Activated T-helper 1 cell treated with anti-CD3 and anti-CD28 coated beads, Interleukin-12 subunit alpha, Interleukin-12 subunit beta, Interleukin-2, Interleukin-4 antibody, amounts not matched to agents 30 ng/mL and 10 ng/mL and 1 ng/mL, durations not matched to agents 14 hours and 24 hours and 36 hours (primary cell): ENCODE measurements at places on chromosomes 2 and 18.

GRCh38 chr2:128536925-128537620 lies 218.4 kb upstream of the HS6ST1 start:
- H3K4me1 ChIP-seq, result peaks cover 24% of the 10 kb centered on the region
- H3K27me3 ChIP-seq, result peaks cover 22% of the 10 kb centered on the region
- no peaks in the 10 kb centered on the region for H3K36me3 ChIP-seq
- no peak for DNase-seq

DNA sequence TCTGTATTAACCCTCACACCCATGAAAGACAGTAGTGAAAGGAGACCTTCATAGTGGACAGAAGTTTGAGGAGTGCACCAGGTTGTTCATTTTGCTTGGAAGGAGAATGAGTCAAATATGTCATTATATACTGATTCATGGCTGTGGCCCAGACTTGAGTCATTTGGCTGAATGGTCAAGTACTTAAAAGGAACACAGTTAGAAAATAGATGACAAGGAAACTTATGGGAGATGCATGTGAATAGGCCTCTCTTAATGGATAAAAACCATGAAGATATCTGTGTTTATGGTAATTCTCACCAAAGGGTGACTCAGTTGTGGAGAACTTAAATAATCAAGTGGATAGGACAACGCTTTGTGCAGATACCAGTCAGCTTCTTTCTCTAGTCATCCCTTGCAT lies 524.7 kb upstream of the CNTNAP5 start:
- no peak overlapping the region for H3K27ac ChIP-seq
- no peaks in the 10 kb centered on the region for H3K36me3 ChIP-seq
- no peak for DNase-seq
- no peaks in the 10 kb centered on the region for H3K4me1 ChIP-seq
- H3K27me3 ChIP-seq, result no peaks in the 10 kb centered on the region

- H3K27ac ChIP-seq, result no peak overlapping the region
- H3K4me3 ChIP-seq, result no peak overlapping the region
- H3K4me1 ChIP-seq, result no peaks in the 10 kb centered on the region
- no peaks in the 10 kb centered on the region for H3K27me3 ChIP-seq
- no peaks in the 10 kb centered on the region for H3K36me3 ChIP-seq
- no peak for DNase-seq
Measured at GRCh38 chr18:38198956-38199355, 633.4 kb upstream of the CELF4 start.

DNA sequence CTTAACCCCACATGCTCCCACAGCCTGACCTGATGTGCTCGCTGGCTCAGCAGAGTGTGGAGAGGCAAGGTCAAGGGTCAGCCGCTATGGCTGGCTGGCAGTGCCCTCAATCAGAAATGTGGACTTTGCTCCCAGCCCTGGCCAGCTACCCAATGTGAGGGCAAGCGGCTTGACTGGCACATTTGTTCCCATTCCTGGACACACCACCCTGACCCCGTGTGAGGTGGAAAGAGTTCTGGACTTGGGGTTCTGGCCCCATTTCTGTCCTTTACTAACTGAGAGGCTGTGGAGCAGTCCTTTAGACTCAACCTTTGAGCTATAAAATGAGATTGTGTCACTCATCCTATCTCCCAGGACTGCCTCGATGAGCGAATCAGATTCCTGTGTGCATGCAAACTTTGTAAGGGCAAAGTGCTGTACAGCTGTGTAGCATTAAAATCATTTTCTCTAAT lies 9.1 kb downstream of the THNSL2 start:
- peaks cover 10% of the 10 kb centered on the region for H3K4me1 ChIP-seq
- H3K27ac ChIP-seq, result no peak overlapping the region
- H3K27me3 ChIP-seq, result peaks cover 22% of the 10 kb centered on the region
- no peak overlapping the region for H3K4me3 ChIP-seq
- no peaks in the 10 kb centered on the region for H3K36me3 ChIP-seq

DNA sequence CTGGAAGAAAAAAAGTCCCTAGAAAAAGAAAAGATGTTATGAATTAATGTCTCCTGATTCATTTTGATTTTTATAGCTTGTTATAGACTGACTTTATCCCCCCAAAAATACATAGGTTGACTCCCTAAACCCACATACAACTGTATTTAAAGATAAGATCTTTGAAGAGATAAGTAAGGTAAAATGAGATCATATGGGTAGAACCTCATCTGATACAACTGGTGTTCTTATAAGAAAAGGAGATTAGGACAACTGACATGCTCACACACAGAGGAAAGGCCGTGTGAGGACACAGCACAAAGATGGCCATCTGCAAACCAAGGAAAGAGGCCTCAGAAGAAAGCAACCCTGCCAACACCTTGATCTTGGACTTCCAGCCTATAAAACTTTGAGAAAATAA lies 117.5 kb downstream of the CD226 start:
- no peaks in the 10 kb centered on the region for H3K4me1 ChIP-seq
- no peak overlapping the region for H3K27ac ChIP-seq
- no peak overlapping the region for H3K4me3 ChIP-seq
- H3K36me3 ChIP-seq, result peaks cover 17% of the 10 kb centered on the region
- H3K27me3 ChIP-seq, result no peaks in the 10 kb centered on the region

DNA sequence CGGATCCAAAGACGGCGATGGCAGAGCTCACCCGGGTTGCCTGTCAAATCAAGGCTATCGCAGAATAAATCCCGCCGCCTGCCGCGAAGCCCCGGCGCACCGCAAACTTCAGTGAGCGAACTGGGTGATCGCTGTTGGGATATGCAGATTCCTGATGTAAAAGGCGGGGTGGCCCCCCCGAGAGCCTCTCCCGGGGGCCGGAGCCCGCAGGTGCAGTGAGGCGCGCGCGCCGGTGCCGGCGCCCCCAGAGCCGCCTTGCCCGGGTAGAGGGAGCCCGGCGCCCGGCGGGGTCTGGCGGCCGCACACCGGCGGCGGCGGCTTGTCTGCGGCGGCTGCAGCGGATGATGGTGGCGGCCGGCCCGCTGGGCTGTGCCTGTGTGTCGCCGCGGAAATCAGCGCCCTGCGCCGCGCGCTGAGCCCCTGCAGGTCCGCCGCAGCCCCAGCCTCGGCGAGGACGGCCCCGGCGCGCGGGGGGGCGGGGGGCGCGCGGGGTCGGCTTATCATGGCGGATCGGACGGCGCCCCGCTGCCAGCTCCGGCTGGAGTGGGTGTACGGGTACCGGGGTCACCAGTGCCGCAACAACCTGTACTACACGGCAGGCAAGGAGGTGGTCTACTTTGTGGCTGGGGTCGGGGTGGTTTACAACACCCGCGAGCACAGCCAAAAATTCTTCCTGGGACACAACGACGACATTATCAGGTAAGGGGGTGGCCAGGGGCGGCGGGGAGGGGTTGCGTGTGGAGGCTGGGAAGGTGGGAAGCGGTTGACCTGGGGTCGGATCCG lies 1.3 kb downstream of the EML6 start:
- no peak overlapping the region for H3K27ac ChIP-seq
- peaks cover 71% of the 10 kb centered on the region for H3K27me3 ChIP-seq
- no peak for DNase-seq
- H3K4me1 ChIP-seq, result peaks cover 14% of the 10 kb centered on the region
- H3K4me3 ChIP-seq, result peak overlapping the region; percentile 87
- H3K36me3 ChIP-seq, result no peaks in the 10 kb centered on the region

DNA sequence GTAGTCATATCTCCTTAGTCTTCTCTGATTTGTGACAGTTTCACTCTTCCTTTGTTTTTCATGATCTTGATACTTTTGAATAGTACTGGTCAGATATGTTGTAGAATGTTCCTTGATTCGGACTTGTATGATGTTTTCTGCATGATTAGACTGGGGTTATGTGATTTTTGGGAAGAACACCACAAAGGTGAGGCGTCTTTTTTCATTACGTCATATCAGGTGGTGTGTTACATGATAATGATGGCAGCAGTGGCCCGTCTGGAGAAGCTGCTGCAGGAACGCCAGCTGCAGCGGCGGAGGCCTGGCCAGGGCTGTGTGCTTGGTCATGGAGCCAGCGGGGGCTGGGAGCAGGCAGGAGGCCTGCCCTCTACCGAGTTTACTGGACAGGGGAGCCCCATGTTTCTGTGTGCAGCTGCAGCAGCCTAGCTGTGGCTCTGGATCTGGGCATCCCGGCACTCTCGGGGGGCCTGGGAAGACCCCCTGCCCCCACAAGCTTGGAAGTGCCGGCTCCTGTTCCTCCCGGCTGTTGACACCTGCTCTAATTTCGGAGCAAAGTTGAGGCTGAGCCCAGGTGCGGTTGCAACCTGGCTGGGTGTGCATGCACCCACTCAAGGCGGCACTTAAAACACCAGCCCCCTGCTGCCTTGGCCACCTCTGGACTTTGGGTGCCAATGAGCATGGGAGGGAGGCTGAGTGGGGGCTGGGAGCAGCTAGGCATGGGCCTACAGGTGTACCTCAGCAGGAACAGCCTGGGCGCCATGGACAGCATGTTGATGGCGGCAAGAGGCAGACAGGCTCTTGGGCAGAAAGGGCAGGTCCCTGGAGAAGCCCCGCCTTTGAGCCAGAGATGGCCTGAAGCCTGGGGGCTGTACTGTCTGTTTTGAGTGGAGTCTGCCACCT lies 26.1 kb downstream of the SLC4A10 start:
- no peak overlapping the region for H3K4me3 ChIP-seq
- peaks cover 9% of the 10 kb centered on the region for H3K27me3 ChIP-seq
- no peaks in the 10 kb centered on the region for H3K36me3 ChIP-seq
- H3K27ac ChIP-seq, result no peak overlapping the region
- no peaks in the 10 kb centered on the region for H3K4me1 ChIP-seq
- no peak for DNase-seq

DNA sequence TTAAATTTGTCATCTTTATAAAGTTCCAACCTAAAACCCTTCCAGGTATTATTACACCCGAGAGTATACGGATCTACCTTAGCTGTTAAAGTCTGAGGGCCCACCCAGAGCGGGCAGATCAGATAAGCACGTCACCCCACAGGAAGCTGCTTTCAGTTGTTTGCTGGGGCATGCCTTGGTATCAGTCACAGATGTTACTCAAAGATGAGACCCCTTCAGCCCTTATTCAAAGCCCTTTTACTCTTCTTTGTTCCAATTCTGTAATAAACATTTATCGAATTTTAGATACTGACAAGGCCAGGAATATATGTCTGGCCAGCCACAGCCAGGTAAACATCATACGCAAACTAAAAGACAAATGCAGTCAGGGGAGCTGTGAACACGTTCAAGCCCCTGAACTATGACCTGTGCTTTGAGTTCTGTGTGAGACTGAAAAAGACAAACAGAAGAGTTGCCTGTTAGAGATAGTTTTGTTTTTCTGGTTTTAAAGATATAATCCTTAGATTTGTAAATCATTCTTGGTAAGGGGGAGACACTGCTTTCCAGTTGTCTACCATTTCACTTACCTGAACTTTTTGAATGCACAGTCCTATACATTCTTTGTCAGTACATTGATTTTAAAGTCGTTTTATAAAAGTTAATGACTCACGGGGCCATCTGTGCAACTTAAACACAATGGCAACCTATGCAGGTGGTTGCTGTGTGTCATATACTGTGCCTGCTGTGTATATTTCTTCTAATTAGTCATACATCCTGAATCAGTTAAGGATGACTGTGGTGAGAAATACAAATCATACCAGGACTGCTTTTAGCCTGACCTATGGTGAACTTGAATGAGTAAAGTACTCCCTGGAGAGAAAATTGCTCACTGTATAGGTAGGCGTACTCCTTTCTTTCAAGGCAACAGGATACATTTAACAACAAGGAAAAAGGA lies 100.5 kb upstream of the ITPRID2 start:
- H3K4me1 ChIP-seq, result peaks cover 33% of the 10 kb centered on the region
- peak; percentile 3 for DNase-seq
- H3K4me3 ChIP-seq, result no peak overlapping the region

GRCh38 chr2:187566266-187566665 lies 12.0 kb upstream of the TFPI start:
- no peak overlapping the region for H3K4me3 ChIP-seq

DNA sequence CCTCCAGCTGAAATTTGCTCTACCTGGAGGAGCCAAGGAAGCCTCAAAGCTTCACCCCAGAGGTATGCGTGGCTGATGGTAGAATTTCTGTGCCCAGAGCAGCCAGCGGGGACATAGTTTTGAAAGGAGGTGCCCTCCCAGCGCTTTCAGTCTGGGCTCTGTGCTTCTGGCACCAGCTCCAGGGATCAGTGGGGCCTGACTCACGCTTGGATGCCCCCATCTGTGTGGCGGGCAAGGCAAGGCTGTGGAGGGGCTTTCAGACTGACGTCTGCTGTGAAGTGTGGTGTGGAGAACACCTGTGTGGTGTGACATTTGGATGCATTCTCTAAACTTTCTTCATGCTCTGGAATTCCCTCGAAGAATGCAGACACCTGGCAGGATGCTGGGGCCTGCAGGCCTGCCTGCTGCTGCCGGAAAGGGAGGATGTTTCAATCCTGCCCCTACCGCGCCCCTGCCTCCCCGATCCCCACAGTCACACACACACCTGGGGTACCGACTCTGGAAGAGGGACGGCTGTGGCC lies 84.1 kb downstream of the CTIF start:
- no peaks in the 10 kb centered on the region for H3K4me1 ChIP-seq
- DNase-seq, result no peak
- no peaks in the 10 kb centered on the region for H3K27me3 ChIP-seq
- no peak overlapping the region for H3K4me3 ChIP-seq
- no peak overlapping the region for H3K27ac ChIP-seq

DNA sequence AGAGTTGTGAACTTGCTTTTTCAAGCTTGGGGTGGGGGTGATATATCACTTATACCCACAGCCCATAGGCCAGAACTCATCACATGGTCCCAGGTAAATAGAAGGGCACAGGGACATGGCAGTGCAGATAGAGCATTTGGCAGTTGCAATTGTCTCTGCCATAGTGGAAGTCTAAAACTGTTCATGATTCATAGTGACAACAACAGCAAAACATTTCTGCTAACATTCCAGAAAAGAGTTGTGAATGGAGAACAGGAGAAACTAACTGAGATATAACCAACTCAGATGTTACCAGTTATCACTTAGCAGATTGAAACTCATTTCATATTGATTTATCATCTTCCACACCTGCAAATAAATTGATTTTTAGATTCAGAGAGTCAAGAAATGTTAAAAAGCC lies 278.6 kb upstream of the KYNU start:
- no peak for DNase-seq
- H3K27me3 ChIP-seq, result no peaks in the 10 kb centered on the region
- no peak overlapping the region for H3K27ac ChIP-seq
- no peak overlapping the region for H3K4me3 ChIP-seq

GRCh38 chr2:161170958-161171932 lies 11.0 kb downstream of the TANK start:
- no peaks in the 10 kb centered on the region for H3K27me3 ChIP-seq
- H3K27ac ChIP-seq, result peak overlapping the region; percentile 27
- peak overlapping the region; percentile 9 for H3K4me3 ChIP-seq
- H3K36me3 ChIP-seq, result peaks cover 71% of the 10 kb centered on the region

DNA sequence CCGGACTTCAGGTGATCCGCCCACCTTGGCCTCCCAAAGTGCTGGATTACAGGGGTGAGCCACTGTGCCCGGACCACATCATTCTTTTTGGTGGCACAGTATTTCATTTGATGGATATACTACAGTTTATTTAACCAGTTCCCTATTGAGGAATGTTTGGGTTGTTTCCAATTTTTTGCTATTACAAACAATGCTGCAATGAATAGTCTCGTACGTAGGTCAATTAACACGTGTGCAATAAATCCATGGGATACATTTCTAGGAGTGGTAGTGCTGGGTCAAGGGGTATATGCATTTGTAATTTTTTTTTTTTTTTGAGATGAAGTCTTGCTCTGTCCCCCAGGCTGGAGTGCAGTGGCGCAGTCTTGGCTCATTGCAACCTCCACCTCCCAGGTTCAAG lies 28.4 kb upstream of the XPO1 start:
- no peak overlapping the region for H3K27ac ChIP-seq
- H3K4me1 ChIP-seq, result peaks cover 11% of the 10 kb centered on the region
- H3K4me3 ChIP-seq, result no peak overlapping the region
